Stimulated activated CD8-positive, alpha-beta memory T cell treated with anti-CD3 and anti-CD28 coated beads, Interleukin-12 subunit alpha, Interleukin-12 subunit beta, amount 100 ng/mL, for 1 hour (primary cell): ENCODE measurements at places on chromosomes 4 and X.

- DNase-seq: no peak
Observed at GRCh38 chr4:121344098-121344497, 36.7 kb downstream of the QRFPR start.

- no peak for DNase-seq
Observed at GRCh38 chr4:74793757-74794381, 454 bp downstream of the BTC start.

DNA sequence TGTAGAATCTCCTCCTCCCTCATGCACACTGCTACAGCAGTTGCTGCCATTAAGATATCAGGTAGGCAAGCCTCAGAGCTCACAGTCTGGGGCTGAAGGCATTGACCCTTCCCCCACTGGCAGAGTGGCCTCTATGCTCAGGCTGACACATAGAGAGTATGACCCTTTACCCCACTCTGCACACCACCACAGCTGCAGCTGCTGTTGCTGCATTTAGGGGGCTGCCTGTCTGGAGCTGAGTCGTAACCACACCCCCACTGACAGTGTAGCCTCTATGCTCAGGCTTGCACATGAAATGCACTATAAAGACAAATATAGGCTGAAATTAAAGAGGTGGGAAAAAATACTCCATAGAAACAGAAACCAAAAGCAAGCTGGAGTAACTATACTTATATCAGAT lies 289.3 kb upstream of the PABPC4L start:
- DNase-seq: no peak

GRCh38 chrX:56232221-56233082 lies at the start of gene KLF8:
Gene KLF8, plus strand, starts transcription at chrX:56232356. Its CDS starts 979 bp downstream, at chrX:56233335.
- DNase-seq: no peak

DNA sequence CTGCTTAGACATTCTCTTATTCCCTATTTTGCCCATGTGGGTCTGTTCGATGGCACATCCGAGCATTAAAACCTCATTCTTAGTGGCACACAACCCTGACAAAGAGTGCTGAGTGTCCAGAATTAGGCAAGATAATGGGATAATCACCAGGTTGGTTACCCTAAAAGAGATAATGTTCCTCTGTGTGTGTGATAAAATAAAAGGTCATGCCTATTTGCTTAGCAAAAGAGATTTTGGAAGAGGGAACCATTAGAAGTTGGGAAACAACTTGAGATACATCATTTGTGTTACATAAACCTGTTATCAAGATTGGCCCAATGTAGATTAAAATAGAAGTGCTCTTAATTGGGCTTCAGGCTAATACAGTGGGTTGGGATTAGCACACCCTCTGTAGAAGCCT lies 182.7 kb downstream of the NWD2 start:
- DNase-seq: no peak

- DNase-seq: no peak
Observed at GRCh38 chrX:129572422-129572821, 32.4 kb downstream of the OCRL start.

DNA sequence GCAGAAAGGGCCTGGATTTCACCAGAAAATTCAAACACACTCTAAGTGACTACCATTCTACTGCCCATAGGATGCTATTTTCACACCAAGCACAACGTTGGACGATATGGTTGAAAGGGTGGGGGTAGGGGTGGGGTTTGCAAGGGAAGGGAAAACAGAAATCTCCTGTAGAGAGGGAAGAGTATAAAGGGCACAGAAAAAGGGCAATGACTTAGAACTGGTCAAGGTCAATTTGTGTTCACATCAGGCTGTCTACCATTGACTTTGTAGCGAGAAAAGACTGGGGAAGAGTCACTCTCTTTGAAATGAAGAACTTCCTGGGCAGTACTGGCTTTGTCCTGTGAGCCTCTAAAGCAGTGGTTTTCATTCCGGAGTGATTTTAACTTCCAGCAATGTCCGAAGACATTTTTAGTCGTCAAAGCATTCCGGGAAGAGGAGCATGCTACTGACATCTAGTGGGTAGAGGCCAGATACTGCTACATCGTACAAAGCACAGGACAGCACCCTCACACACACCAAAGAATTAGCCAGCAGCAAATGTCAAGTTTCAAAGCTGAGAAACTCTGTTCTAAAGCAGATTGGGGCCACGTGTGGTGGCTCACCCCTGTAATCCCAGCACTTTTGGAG lies 48.4 kb upstream of the SLC7A3 start:
- no peak for DNase-seq

- no peak for DNase-seq
Observed at GRCh38 chrX:40154853-40155588, 57.3 kb upstream of the BCOR start.

DNA sequence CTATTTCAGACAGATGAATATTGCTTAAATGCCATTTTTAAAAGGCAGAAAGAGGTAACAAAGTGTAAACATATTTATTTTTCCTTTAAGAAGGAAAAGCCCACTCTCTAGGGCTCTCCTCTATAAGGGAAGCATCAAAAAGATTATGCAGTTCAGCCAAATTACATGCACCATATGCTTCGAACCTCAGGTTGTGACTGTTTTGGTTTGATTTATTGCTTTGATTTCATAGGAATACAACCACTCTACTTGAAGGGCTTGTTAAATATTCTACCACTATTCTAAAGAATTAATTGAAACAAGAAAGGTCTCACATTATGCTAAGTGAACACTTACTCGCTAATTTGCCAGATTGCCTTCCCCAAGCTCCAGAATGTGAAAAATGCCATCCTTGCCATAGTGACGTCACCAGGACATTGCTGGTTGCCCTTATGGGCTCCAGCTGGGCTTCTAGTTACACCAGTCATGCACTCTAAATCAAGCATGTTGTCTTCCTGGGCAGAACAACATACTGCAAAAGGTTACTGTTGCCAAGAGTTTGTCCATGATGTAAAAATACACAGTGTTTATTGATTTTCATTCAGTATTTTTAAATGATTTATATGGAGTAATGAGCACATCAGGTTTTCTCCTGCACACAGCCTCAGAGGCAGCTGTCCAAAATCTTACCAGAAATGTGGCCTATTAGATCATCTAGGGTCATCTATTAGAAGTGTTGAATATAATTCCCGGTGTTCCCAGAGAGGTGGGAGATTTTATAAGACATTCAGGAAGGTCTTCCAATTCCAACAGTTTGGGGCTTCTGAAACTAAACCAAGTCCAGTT lies 164.4 kb upstream of the RAPGEF2 start:
- DNase-seq: no peak

GRCh38 chr4:188113156-188113555 lies 3.8 kb upstream of the TRIML2 start:
- no peak for DNase-seq

DNA sequence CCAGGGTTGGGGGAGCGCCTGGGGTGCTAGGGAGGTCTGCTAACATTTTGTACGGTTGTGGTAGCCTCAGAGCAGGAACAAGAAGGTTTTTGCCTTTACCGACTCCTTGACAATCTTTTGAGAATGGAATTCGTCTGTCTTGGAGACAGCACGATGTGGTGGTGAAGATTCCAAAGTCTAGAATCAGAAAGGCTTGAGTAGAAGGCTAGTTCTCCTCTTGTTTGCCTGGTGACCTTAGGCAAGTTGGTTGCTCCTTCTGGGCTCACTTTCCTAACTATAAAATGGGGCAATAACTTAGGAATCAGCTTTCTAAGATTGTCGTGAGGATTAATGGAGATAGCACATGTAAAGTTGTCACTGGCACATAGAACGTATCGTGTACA lies 741 bp downstream of the FAM47E start:
- no peak for DNase-seq

GRCh38 chr4:87103691-87104187 lies 116.7 kb downstream of the KLHL8 start:
- no peak for DNase-seq

- DNase-seq: no peak
Observed at GRCh38 chrX:23656684-23657083, 10.6 kb upstream of the PRDX4 start.

DNA sequence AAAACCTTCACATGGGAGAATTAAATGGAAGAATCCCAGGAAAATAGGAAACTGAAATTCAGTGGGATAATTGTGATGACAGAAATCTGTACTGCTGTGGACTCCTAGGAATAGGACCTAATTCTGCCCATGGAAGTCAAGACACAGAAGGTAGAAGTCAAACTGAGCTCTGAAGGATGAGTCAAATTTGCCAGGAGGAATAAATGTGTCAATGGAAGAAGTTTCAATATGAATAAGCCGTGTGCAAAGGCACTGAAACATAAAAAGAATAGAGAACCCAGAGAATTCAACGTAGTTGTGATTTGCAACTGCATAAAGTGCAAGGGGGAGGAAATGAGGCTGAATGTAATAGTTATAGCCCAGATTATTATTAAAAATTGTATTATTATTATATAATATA lies 11.6 kb downstream of the ENAM start:
- no peak for DNase-seq
